ENCODE measurements at places on chromosomes 6 and 20.

- no peak for DNase-seq
Observed at GRCh38 chr6:143570147-143570853, 58.8 kb upstream of the FUCA2 start.

GRCh38 chr6:24072038-24072746, 53.8 kb upstream of the NRSN1 start:
- no peak for DNase-seq

DNA sequence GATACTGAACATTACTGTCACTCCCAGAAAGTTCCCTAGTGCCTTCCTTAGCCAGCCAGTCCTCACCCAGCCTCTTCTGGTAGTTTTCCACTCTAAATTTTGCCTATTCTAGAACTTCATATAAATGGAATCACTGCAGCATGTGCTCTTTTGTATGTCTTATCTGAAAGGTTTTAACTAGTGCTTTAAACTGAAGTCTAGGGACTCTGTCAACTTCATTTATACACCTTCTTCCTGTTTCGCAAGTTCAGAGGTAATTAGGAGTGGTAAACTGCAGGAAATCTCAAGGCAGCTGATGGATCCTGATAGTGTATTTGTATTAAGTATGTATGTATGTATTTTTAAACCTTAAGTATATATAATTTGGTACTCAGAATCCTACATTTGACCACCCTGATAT, 94.3 kb downstream of the TCP11 start:
- no peak for DNase-seq

DNA sequence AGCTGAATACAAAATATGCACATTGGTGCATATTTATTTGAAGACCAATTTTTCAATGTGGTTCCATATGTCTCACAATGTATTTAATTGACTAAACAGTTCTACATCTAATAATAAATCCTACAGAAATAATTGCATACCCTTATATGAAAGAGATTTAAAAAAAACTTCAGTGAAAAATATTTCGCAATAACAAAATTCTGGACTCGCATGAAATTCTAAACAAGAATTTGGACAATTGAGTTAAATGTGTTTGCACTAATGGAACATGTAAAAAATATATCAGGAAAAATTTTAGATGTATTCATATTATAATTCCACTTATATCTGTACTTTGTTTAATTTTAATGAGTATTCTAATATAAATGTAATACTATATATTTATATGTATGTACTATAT, 1003.1 kb downstream of the EYS start:
- no peak for DNase-seq

DNA sequence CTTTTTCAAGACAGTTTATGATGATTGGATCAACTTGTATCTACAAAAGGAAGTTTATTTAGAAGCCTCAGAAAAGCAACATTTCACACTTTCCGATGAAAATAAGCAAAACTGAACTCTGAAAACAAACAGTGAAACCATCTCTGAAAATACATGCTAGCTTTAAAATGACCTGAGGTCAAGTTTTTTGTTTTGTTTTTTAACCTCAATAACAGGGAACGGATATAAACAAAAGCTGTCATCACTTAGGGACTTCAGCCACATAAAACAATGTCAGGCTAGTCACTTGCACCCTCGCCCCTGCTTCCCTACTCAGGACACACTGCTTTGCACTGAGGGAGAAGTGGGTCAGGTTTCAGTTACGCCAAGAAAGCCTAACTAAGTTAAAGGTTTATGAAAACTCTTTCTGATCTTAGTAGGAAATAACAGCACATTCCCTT, 11.6 kb downstream of the BACH2 start:
- DNase-seq = no peak

GRCh38 chr6:132096245-132096644, 145.1 kb upstream of the CCN2 start:
- DNase-seq = no peak

Data from activated T-helper 9 cell treated with anti-CD3 and anti-CD28 coated beads, Interleukin-2, amount 50 U/mL, for 16 hours (primary cell).